ENCODE measurements at places on chromosomes 5 and 9.

DNA sequence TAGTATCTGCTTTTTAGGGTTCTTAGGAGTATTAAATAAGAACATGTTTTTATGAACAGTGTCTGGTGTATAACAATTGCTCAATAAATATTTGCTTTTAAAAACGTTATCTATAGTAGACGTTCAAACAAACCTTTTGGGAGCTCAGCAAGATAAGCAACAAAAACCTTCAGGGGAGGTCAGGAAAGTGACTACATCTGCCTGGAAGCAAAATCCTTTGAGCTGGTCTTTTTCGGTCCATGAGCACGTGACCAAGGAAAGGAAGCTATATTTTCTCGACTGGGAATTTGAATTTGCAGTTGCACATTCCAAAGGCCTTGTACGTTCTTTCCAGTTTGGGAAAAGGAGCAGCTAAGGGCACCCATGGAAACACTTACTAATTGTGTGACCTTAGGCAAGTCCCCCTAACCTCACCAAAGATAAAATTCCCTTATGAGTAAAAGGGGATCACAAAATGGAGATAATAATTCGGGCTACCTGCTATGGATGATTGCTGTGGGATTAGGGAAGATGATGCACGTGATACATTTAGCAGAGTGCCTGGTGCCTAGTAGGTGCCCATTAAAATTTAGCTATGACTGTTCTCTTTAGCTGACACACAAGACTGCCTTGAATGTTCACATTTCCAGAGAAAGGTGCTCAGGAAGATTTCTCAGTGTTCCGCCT lies 45.4 kb downstream of the PTTG1 start:
- no peak for DNase-seq

- no peak for DNase-seq
Observed at GRCh38 chr9:6305954-6306563, 22.1 kb upstream of the TPD52L3 start.

- no peak for DNase-seq
Observed at GRCh38 chr5:35996076-35996475, 4.9 kb upstream of the UGT3A1 start.

GRCh38 chr9:86354818-86355309 lies 654 bp upstream of the TUT7 start:
- no peak for DNase-seq

DNA sequence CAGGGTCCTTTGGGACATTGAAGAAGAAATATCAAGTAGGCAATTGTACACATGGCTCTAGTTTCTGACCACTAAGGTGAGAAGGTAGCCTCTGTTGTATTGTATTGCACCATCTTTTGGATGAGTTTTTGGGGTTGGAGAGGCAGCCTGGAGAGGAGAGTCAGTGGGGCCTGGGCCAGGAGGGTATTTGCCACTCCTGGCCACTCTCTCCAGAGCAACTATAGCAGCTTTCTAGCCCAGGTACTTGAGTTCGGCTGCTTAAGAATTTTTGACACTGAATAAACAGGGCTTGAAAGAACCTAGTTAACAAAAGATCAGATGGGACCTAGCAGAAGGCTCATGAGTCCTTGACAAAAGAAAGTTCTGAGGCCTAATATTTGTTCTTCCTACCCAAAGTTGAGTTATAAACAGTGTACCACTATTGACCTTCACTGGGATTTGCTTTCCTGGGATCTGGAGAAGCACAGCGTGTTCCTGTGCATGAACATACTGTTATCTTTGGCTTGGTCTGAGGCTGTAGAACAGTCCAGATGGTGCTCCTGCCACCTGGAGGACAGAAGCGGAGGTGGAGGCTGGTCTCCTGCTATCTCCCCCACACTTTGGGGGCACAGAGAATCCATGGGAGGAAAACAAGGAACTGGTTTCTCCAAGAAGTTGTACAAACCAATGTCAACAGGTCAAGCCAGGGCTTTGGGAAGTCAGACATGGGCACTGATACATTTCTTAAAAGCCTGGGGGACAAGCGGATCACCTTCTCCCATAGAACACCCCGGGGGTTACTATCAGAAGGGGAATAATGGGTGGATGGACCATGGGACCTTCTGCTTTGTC lies 110.4 kb upstream of the LIFR start:
- DNase-seq, result no peak

DNA sequence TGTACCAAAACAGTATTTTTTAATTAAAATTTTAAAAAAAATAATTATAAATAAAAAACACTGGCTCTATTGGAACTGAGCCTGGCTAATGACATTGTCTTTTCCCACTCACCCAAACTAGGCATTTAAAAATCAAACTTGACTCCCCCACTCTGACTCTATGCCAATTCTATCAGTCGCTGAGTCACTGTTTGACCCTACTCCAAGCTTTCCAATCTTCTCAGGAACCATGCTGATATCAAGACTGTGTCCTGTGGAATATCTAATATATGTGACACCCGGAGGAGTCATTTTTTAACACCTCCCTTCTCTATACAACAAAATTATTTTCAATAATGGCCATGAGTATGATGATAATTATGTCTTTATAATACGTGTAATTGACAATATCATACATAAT lies 171.6 kb upstream of the RASEF start:
- no peak for DNase-seq

GRCh38 chr5:72040513-72040912 lies 66.8 kb upstream of the MAP1B start:
- DNase-seq, result no peak

- no peak for DNase-seq
Observed at GRCh38 chr5:83472213-83472507, 616 bp downstream of the VCAN start.

GRCh38 chr9:94086486-94087345 lies 2.5 kb downstream of the PTPDC1 start:
- no peak for DNase-seq

DNA sequence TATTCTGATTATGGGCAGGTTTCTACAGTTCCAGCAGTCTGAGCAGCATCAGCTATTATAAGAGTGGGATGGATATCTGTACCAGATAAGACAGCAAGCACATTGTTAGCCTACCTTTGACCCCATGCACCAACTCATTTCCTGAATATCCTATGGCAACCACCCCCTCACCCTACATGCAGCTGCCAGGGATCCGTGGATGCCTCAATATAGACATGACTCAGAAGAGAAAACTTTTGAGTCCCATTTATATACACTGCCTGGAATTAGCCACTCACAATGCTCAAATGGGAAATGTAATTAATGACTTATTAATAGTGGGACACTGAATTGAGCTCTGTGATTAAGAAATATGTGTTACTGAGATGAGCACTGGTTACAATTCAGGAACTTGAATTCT lies 124.4 kb downstream of the SSBP2 start:
- DNase-seq, result no peak

DNA sequence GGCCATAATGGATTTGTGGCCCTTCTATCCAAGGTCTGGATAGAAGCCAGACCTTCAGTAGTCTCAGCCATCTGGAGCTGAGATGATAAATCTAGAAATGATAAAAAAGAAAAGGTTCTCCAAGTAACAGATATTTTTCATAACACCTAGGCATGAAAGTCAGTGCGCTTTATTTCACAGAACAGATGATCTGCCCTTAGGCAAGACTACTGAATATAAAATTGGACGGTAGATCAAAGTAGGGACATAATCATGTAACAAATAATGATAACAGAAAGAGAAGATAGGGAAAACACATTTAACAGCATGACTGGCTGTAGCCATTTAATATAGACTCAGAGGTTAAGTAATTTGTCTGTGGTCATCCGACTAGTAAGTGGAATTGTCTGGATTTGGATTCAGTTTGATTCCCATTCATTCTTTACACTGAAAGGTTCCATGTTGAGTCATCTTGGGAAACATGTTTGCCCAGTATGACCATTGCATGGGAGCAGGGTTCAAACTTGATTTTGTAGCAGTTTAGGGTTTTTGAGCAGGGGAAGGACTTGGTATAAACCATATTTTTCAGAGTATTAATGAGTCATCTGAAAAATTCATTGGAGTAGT lies 4.1 kb upstream of the CAVIN4 start:
- DNase-seq, result no peak

DNA sequence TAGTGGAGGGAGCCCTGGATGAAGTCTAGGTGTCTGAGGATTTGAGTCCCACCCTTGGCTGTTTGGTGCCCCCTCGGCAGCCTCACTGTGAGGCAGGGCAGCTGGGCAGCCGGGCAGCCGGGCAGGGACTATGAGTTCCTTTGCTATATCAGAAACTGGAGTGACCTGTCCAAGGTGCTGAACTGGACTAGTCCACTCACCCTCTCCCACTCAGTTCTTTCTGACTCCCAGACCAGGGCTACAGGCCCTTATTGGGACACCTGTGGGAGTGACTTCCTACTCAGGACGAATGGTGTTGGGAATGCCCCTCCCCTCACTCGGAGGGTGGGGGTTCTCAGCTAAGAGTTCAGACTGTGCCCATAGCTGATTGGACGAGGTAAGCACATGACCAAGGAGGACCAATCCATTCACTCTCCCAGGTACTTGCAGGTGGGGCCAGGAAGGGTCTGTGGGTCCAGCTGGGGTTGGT lies 34.1 kb upstream of the RAPGEF1 start:
- no peak for DNase-seq

DNA sequence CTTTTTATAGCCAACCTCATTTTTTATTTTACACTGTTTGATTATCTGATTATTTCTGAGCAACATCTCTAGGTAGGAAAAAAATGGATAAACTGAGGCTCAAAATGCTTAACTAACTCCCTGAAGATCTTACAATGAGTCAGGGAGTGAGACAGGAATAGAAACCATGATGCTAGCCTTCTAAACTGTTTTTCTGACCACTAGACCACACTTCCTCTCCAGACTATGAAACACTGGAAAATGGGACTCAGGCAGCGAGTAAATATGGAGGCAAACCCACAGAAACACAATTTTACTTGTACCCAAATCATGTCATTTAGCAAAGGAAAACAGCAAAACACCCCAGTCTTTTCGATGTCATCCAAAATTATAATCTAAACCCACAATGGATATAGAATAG lies 129.9 kb upstream of the ANKH start:
- no peak for DNase-seq

- DNase-seq, result no peak
Observed at GRCh38 chr5:10481241-10481935, 39.7 kb downstream of the ROPN1L start.

- DNase-seq, result no peak
Observed at GRCh38 chr5:75461679-75462078, 49.8 kb downstream of the CERT1 start.

DNA sequence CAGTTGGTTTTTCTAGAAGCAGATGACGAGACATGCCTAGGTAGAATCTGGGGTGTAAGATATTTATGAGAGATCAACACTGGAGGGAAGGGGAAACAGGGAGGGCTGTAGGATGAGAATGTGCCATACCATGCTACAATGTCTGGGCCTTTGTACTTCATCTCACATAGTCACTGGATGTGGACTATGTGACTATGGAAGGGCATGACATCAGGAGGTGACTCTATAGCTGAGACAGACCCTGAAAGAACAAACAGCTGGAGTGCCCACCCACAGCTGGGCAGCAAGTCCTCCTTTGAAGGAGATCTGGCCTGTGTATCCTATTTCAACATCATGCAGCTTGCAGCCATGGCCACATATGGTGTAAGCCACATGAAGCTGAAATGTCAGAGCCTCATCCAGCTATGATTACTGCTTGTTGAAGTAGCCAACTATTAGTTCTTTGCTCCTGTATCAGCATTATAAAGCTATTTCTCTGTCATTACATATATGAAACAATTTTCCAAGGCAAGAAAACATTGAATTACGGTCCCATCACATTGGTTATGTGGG lies 46.2 kb upstream of the KIF2A start:
- no peak for DNase-seq

GRCh38 chr9:40925149-40925548 lies 203.3 kb downstream of the FOXD4L6 start:
- no peak for DNase-seq

DNA sequence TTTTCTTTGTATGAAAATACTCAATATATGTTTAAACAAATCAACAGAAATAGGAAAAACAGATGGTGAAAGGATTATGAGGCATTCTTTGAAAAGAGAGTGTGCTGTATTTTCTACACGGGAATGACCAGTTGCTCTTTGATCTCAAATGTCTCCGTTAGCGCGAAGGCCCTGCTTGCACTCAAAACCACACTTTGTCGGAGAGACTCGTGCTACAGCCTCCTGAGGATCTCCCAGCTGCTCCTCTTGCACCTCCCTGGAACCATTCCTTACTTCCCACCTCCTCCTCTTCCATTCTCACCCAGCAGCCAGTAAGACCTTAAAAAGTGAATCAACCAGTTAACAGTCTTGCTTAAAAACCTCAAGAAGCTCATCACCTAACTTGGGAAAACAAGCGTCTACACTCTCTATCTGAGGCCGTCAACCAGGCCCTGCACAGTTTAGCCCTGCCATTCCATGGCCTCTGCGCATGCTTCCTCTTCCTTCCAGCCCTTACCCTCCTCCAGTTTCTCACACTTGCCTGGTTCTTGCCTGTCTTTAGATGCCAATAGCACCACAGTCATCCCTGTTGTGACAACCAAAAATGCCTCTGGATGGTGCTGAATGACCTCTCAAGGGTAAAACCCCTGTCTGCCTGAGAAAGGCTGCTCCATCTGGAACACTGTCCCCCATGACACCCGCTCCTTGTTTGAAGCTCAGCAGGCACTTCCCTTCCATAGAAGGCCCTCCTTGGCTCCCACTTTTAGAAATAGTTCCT lies 594.7 kb upstream of the WWC1 start:
- DNase-seq, result no peak

GRCh38 chr5:98705841-98706240 lies 67.6 kb upstream of the RGMB start:
- DNase-seq, result no peak

All from activated CD4-positive, alpha-beta T cell treated with anti-CD3 and anti-CD28 coated beads, Interleukin-2, amount 50 U/mL, for 4 hours (primary cell).